ENCODE measurements at places on chromosomes 16 and 17. TPM values are rescaled to one million over a fixed set of nuclear protein-coding genes. Genes with fewer than 3 reads are reported as not detected.

Gene SMIM36
- not detected for total RNA-seq

GRCh38 chr17:48584223-48584741 is 5.8 kb downstream of the HOXB3 start:
- DNase-seq = no peak

Gene OTOP2
- not detected for total RNA-seq

Gene HP
- total RNA-seq = 0.95 TPM

GRCh38 chr17:35801583-35802224 is 6.3 kb upstream of the MMP28 start:
- DNase-seq = no peak

DNA sequence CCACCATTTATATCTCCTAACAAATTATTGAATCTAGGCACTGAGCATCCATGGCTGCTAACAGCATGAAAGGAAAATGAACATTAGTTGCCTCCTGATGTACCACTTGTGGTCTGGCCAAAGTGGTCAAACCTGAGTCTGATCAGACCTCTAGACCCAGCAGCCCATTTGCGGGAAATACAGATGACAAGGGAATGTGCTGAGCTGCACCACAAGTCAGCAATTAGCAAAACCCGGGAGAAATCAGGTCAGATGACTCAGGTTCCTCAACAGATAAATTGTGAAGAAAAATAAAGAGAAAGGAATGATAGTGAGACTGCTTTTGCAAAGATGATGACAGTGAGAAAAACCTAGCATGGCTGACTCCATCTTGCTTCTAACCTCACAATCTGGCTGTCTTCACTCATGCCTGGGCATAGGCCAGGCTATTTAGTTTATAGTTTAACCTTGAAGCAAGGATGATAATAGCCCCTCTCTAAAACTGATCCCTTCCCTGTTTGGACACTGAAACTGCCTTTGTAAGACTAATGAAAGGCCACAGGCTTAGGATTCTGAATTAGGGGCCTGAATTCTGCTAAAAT is 142.7 kb upstream of the ASIC2 start:
- no peak for DNase-seq

DNA sequence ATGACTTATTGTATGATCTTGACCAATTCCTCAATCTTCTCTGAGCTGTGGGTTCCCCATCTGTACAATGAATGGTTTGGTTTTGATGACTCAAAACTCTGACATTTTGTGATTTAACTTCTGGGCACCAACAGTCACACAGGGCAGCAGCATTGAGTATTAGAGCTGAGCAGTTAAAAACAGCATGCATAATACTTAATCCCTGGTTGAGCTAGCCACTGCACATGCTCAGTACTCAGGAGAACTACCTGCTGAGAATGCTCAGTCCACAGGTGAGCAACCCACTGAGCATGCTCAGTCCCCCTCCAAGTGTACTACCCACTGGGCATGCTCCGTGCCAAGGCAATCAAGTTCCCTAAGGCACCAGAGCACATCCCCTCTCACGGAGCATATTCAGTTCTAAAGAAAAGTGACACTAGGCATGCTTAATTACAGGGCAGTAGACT is 68.7 kb downstream of the AIPL1 start:
- no peak for DNase-seq

- DNase-seq = no peak
These were observed 34.9 kb downstream of the ARHGAP27 start for GRCh38 chr17:45397796-45398195.

GRCh38 chr16:52466994-52467393 is 79.9 kb downstream of the TOX3 start:
- DNase-seq = no peak

DNA sequence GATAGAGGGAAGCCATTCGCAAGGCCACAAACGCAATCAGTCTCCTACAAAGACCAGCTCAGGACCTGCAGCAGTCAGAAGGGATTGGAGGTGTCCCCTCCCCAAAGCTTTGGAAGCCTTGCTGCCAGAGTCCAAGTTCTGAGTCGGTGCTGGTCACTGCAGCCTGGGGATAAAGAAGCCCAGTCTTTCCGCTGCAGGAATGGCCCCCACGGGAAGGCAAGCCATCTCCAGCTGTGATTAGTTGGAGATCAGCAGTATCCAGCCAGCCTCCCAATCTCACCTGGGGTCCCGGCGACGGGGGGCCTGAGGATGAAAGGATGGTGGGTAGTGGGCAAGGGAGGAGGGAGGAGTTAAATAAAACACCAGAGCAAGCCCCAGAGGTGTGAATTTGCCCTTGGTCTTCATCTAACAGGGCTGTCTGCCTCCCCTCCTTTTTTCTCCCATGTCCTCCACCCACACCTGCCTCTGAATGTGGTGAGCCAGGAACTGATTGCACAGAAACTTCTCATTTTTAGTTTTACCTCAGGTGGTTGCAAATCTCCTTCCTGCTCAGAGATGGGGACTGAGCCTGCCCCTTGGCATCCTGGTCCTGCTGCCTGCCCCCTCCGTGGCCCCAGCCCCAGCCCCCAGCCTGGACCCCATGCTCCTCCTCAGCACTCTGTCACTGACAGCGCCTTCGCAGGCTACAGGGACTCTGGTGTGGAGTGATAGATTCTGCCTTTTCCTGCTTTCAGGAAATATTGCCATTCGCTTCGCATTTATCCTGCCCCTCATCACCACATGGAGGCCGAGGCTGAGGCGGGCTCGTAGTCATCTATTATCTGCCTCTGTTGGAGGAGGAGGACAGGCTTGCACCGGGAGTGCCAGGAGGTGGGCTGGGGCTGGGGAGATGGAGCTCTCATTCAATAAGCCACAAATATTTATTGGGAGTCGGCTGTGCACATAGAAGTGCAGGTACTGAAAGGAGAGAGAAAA is 262.9 kb upstream of the SDK2 start:
- DNase-seq = no peak

DNA sequence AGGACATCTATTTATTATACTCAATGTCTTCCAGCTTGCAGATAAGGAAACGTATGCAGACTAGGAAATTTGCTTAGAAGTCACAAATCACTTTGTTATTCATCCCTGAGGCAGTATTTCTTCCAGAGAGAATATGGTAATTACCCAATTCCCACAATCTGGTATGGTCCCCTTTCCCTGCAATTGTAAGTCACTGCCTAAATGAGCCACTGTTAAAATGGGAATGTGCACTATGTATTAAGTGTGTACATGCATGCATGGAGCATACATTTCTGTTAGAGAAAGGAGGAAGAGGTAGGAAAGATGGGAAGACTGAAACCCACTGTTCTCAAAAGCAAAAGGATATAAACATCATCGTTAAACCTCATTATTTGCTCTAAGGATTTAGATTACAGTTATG is 10.0 kb downstream of the NUFIP2 start:
- no peak for DNase-seq

Gene NHLRC4
- total RNA-seq = 1.0 TPM

- no peak for DNase-seq
These were observed 6.4 kb downstream of the USP22 start for GRCh38 chr17:21036361-21036881.

- DNase-seq = no peak
These were observed 1.2 kb upstream of the P2RX1 start for GRCh38 chr17:3917391-3917931.

Gene MPO
- 1.0 TPM for total RNA-seq

GRCh38 chr17:82020572-82021106 is 2.0 kb downstream of the CENPX start:
- DNase-seq = no peak

DNA sequence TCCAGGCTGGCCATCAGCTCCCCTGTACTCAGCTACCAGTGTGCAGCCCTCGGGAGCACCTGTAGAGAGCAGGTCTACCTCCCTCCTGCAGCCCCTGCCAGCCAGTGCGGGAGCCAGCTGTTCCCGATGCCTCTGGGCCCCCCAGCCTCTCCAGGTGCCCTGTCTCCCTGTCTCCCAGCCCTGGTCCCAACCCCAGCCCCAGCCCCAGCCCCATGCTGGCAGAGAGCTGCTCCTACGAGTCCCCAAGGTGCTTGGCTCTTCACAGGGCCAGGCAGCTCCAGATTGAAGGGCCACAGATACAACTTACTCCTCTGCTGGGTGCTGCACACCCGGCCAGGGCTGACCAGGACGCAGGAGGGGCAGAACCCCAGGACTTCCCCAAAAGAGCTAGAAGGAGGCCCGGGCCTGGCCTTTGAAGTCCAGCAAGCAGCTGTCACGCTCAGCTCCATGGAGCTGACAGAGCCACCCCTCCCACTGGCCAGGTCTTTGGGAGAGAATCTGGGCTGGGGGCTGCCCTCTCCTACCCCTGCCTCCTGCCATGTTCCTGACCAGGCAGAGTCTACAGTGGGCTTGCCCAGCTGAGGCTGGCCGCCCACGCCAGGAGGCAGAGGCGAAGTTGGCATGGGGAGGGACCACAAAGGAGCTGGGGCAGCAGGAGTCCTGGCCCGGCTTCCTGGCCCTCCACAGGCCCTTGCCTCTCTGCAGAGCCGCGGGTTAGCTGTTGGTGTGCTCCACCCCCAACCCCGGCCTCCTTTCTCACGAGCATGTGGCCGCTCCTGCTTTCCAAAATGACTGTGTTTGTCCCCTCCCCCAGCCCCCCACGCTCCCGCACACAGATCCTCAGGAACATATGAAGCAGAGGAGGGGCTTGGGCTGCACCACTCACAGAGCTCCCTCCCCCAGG is 9.5 kb upstream of the ADAM11 start:
- peak; percentile 21 for DNase-seq

DNA sequence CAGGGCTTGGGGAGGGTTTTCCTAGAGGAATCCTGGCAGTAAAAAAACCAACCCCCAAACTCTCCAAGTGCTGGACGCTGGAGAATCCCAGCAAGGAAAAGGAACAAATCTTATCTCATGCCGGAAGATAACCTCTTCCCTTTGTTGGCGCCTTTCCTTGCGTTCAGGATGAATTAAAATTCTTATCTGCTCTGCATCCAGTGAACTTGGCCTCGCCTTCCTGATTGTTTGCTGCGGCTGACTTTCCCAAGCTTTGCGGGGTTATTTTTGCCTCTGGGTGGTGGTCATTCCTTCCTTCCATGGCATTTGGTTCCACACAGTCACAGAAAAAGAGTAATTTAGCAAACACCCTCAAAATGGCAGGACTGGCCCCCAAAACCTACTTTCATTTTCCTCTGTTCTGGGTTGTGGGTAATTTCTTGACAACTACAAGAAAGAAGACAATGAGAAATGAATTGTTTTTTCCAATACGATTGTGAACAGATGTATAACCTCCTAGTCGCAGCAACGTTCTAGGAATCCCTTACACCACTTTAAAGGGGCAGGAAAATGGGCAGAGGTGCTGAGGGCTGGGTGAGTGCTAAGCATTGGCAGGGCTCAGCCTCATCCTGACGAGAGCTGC is 77.8 kb downstream of the MRC2 start:
- no peak for DNase-seq

Gene CACNG1
- 0.53 TPM for total RNA-seq

Gene CLEC3A
- 16.8 TPM for total RNA-seq

Gene BPTF
- total RNA-seq = 187 TPM

- no peak for DNase-seq
These were observed 31.9 kb upstream of the HOXB13 start for GRCh38 chr17:48760411-48760810.

Gene KRTAP2-3
- not detected for total RNA-seq

GRCh38 chr16:50659806-50660205 is 21.3 kb downstream of the SNX20 start:
- no peak for DNase-seq

DNA sequence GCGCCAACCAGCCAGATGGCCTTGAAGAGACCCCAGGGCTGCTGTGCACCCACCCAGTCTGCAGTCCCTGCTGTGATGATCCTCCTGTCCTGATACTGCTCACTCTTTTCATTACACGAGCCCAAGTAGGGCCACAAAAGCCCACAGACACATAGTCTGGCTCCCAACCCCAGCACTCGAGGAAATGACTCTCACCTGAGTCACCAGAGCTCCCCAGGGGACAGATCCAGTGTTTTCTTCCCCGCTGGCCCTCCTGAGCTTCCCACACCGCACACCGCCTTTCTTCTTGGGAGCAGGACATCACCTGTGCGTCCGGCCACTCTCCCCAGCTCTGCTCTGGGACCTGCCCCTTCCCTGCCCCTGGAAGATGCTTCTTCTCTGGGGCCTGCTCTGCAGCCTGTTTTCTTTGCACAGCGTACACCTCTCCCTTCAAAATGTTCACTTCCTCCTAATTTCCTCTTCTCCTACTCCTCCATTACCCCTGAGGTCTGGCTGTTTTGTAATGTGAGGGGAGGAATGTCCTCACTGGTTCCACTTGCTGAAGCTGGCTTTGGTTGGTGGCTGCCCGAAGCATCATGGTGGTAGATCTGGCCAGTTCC is 2.0 kb upstream of the SCN4A start:
- no peak for DNase-seq

DNA sequence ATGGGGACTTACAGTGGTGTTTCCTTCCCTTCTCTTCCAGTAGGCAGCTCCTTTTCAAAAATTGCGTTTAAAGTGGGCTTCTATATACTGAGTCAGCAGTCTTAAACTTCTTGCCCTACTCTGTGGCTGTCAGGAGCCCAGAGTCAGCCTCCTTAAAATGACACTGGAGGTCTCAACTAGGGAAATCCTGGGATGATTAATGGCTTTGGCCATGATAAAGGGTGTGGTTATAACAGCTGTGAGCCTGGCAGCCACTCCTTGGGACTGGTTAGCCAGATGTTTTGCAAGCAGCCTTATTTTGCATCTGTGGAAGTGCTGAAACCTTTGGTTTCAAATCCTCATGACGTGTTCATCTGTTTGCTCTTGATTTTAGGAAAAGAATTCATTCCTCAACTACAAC is 25.0 kb downstream of the TAC4 start:
- no peak for DNase-seq

Gene PNPO
- total RNA-seq = 6.6 TPM

All from urinary bladder (tissue), 4 donors.